ENCODE measurements at places on chromosomes 4 and X. TPM values are rescaled to one million over a fixed set of nuclear protein-coding genes. Genes with fewer than 3 reads are reported as not detected.

The NALF2 gene
- not detected for total RNA-seq

The UNC5C gene
- total RNA-seq: not detected

The CPLX1 gene
- not detected for total RNA-seq

The STEEP1 gene
- total RNA-seq: 35.6 TPM

The DOCK11 gene
- total RNA-seq: 32.7 TPM

The MAGEA2B gene
- total RNA-seq: not detected

The SHROOM4 gene
- total RNA-seq: 2.4 TPM

The EDA gene
- 0.23 TPM for total RNA-seq

The ZAR1 gene
- total RNA-seq: not detected

The HSFX4 gene
- total RNA-seq: not detected

The TMEM271 gene
- not detected for total RNA-seq

The ADGRG4 gene
- not detected for total RNA-seq

The RHOXF2B gene
- not detected for total RNA-seq

The BANK1 gene
- total RNA-seq: 0.14 TPM

The MGST2 gene
- 10.4 TPM for total RNA-seq

The RNF150 gene
- total RNA-seq: 1.0 TPM

The NPY1R gene
- under 0.01 TPM for total RNA-seq

The RBM46 gene
- not detected for total RNA-seq

The CFAP99 gene
- total RNA-seq: not detected

The LRCH2 gene
- 19.7 TPM for total RNA-seq

The TMEM175 gene
- 16.0 TPM for total RNA-seq

The PSAPL1 gene
- not detected for total RNA-seq

The SYN1 gene
- total RNA-seq: under 0.01 TPM

The COL4A6 gene
- total RNA-seq: 17.7 TPM

The ARFIP1 gene
- total RNA-seq: 38.6 TPM

The PABPC4L gene
- total RNA-seq: 25.2 TPM

The DIAPH2 gene
- 8.0 TPM for total RNA-seq

The ARHGAP36 gene
- not detected for total RNA-seq

The HAND2 gene
- 56.4 TPM for total RNA-seq

The ACE2 gene
- not detected for total RNA-seq

The ZBED1 gene
- total RNA-seq: 27.9 TPM

The PAGE2B gene
- total RNA-seq: not detected
